ENCODE measurements at places on chromosomes 4 and X. TPM values are rescaled to one million over a fixed set of nuclear protein-coding genes. Genes with fewer than 3 reads are reported as not detected.

The HPRT1 gene
- 83.8 TPM for total RNA-seq

The MAGEA9B gene
- not detected for total RNA-seq

The PASD1 gene
- total RNA-seq: not detected

The HTR2C gene
- not detected for total RNA-seq

The CHRDL1 gene
- total RNA-seq: not detected

The SMARCA1 gene
- not detected for total RNA-seq

The TTC29 gene
- total RNA-seq: not detected

The CYP4V2 gene
- 10.0 TPM for total RNA-seq

The SLC38A5 gene
- total RNA-seq: 76.4 TPM

The AFM gene
- total RNA-seq: not detected

The CLGN gene
- 0.25 TPM for total RNA-seq

The MXRA5 gene
- total RNA-seq: not detected

The RBM46 gene
- not detected for total RNA-seq

The NALF2 gene
- total RNA-seq: 0.18 TPM

The TMEM31 gene
- not detected for total RNA-seq

The PORCN gene
- total RNA-seq: 29.2 TPM

The DDX53 gene
- total RNA-seq: not detected

The GRIA2 gene
- total RNA-seq: not detected

The UTP14A gene
- total RNA-seq: 15.3 TPM

The STIM2 gene
- 58.7 TPM for total RNA-seq

The POU3F4 gene
- total RNA-seq: not detected

The PCDH19 gene
- not detected for total RNA-seq

The PRDM8 gene
- total RNA-seq: 18.9 TPM

The NCAPG gene
- total RNA-seq: 77.7 TPM

The THAP9 gene
- 2.4 TPM for total RNA-seq

The KIAA1210 gene
- total RNA-seq: not detected

The CAMK2D gene
- 41.7 TPM for total RNA-seq

The TKTL2 gene
- not detected for total RNA-seq

The BCLAF3 gene
- total RNA-seq: 8.6 TPM

The C4orf36 gene
- not detected for total RNA-seq

The TMSB15B gene
- total RNA-seq: 7.5 TPM

The LNX1 gene
- not detected for total RNA-seq

The NAP1L3 gene
- 1.0 TPM for total RNA-seq

The CENPI gene
- total RNA-seq: 25.0 TPM

The NEUROG2 gene
- total RNA-seq: not detected

The PGAM4 gene
- total RNA-seq: 0.43 TPM

The SH3RF1 gene
- total RNA-seq: not detected

The ETDB gene
- total RNA-seq: not detected

The PIM2 gene
- total RNA-seq: 354 TPM

The RBMX gene
- 225 TPM for total RNA-seq

The FGF2 gene
- 0.25 TPM for total RNA-seq

The PHOX2B gene
- not detected for total RNA-seq

The NFXL1 gene
- 9.5 TPM for total RNA-seq

The APLN gene
- 0.15 TPM for total RNA-seq

The RELL1 gene
- total RNA-seq: 40.9 TPM
